CD4-positive, CD25-positive, alpha-beta regulatory T cell (primary cell): ENCODE measurements at places on chromosomes 6 and 20.

GRCh38 chr6:1409774-1410465 is 20.5 kb downstream of the FOXF2 start:
- no peak for DNase-seq

DNA sequence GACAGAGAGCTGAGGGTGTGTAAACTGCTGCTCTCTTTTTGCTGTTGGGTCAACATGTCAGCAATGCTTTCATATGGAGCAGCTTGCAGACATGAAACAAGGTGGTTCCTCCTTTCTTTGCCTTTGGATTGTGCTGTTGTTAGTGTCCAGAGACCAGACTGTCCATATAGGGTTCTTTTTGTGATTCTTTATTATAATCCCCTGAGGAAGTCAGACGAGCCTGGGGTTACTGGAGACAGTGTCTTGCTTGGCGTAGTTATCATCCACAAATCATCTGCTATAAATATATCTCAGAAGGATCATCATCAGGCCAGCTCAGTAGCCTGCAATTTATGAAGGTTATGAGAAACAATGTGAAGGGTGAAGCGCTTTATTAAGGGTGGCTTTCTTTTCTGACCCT is 2.3 kb upstream of the ADGRB3 start:
- no peak for DNase-seq

- no peak for DNase-seq
These were observed 68.4 kb upstream of the IPCEF1 start for GRCh38 chr6:154425034-154425433.

- no peak for DNase-seq
These were observed 70.2 kb downstream of the TNFRSF21 start for GRCh38 chr6:47239546-47239945.

DNA sequence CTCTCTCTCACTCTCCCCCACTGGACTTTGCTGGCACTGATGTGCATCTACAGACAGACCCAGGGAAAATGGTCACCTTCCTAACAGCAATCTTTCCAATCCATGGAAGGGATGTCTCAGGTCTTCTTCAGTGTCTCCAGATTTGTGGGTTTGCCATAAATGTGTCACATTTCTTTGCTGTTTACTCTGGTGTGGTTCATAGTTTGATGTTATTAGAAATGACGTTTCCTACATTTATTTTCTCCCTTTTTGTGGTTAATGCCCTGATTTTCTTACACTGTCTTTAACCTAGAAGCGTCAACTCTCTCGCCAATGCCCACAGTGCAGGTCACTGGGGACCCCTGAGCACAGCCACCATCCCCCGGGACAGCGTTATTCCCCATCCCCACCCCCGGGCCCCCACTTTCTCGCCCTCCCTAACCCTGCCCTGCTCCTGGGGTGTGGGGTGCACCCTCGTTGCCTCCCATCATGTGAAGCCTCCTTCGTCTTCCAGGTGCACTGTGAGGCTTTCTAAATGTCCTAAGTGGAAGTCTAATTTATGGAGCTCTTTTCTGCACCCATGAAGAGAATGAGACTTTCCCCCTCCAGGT is 86.5 kb downstream of the YTHDF1 start:
- no peak for DNase-seq

- DNase-seq: no peak
These were observed 189.7 kb upstream of the NOX3 start for GRCh38 chr6:155645325-155645724.

- no peak for DNase-seq
These were observed 32.0 kb downstream of the GNAS-AS1 start for GRCh38 chr20:58818586-58819285.

DNA sequence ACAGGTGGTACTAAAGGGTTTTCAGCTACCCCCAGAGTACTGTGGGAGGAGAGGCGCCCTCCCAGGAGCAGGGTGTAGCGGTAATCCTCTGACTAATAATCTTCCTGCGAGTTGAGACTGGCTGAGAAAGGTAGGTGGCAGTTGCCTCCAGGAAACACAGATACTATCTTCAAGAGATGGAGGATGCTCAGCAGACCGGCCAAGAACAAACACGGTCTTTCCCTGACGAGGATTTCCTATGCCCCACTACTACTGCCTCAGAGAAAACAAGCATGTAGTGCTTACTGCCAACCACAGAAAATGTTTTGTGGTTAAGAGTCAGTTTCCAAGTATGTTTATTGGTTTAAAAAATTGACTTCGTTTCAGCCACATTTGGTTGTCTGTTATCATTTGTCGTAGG is 26.8 kb downstream of the C6orf89 start:
- peak; percentile 12 for DNase-seq

GRCh38 chr6:25233226-25233625 is 45.9 kb upstream of the CARMIL1 start:
- no peak for DNase-seq

DNA sequence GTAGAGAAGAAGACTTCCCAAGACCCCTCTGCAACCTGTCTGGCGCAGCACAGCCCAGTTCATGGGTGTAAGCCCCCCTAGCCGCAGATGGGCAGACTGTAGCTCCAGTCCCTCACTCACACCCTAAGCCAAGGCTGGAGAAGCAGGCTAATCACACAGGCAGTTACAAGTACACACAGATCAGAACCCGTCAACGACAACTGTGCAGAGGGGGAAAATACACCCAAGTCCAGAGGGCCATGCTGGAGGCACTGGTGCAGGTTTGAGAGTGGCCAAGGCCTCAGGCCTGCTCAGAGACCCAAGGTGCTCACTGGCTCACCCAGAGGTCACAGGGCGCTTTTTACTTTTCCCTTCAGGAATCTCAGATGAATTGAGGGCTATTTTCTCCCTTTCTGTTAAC is 106.1 kb downstream of the NOL4L start:
- no peak for DNase-seq

DNA sequence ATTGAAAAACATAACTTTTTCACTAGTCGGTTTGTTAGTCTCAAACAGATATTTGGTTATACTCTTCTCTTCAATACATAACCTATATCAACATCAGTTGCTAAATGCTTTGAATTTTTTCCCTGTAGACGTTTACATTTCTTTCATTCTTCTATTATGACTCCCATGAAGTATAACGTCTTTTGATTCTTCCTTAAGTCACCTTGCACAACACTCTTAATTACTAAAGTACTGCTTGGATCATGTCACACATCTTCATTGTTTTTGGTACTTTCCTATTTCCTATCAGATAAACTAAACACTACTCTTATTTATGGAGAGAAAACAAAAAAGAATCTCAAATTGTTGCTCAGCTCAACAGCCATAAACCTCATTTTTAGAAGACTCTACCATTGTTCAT is 23.0 kb upstream of the BMP5 start:
- DNase-seq: no peak

GRCh38 chr6:3609388-3609787 is 142.1 kb downstream of the PXDC1 start:
- DNase-seq: no peak

- DNase-seq: no peak
These were observed 191.3 kb downstream of the EPM2A start for GRCh38 chr6:145544041-145544440.
